ENCODE measurements at places on chromosomes 13 and 19.

DNA sequence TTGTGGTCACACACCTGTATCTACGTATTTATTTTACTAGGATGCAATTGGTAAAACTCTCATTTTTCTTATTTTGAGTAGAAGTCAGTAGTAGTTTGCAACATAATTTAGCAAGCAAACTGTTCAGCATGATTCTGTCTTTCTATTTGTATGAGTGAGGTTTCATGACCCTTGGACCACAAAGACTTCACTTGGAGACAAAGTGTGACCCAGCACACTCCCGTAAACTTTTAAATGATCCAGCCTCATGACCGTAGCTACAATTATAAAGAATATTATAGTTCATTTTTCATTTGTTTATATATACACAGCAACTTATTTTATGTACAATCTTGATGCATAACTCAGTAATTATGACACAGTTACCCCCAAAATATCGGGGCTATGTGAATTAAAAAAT lies 86.5 kb downstream of the ERCC5 start:
- no peak for DNase-seq

DNA sequence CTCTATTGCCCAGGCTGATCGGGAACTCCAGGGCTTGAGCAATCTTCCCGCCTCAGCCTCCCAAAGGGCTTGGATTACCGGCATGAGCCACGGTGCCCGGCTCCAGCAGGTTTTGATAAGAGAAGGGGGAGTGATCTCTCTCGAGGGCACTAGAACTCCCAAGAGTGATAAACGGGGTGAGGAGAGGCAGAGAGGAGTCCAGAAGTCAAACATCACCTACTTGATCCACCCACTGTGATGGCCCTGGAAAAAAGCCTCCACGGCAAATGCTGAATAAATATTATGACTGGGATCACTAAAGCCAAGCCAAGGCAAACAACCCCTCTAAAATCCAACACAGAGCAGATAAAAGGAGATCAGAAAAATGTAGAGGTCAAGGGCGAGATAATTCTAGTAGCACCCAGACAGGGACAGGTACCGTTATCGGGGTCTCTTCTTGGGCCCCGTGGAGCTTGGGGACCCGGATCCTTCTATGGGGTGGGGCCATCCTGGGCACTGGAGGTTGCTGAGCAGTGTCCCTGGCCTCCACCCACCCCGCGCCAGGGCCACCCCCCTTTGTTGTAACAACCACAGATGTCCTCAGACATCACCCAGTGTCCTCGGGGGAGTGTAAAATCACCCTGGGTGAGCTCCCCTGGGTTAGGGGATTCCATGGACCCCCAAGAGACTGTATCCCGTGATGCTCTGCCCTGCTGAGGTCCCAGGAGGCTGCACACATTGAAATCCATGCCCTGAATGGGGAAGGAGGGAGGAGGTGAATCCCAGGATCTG lies 3.7 kb upstream of the CREB3L3 start:
- no peak for DNase-seq

- DNase-seq, result no peak
Observed at GRCh38 chr13:36912973-36913372, 7.1 kb downstream of the SMAD9 start.

- no peak for DNase-seq
Observed at GRCh38 chr13:78602561-78603239, 652 bp downstream of the POU4F1 start.

- DNase-seq, result no peak
Observed at GRCh38 chr19:28644169-28644775, 568.7 kb downstream of the UQCRFS1 start.

DNA sequence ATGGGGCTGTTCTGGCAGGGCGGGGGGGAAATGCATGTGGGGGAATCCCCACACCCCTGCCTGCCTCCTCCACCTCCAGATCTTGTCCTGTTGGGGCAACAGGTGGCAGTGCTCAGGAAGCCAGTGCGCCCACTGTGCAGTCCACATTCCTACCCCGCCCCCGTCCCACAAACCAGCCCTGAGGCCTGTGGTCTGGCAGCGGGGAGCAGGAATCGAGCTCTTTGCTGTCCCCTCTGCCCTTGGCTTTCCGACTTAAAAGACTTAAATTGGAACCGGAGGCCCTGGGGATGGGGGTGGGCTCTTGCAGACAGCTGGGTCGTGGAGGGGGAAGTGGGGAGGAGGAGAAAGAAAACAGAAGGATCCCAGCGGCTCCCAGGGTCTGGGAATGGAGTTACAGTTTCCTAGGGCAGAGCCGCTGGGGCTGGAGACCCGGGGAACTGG lies 4.3 kb downstream of the NANOS3 start:
- DNase-seq, result no peak

All from activated CD8-positive, alpha-beta memory T cell treated with anti-CD3 and anti-CD28 coated beads for 4 hours (primary cell).